ENCODE measurements at places on chromosomes 5 and 9.

GRCh38 chr9:110520120-110520701 lies 59.3 kb downstream of the SVEP1 start:
- no peak for DNase-seq

DNA sequence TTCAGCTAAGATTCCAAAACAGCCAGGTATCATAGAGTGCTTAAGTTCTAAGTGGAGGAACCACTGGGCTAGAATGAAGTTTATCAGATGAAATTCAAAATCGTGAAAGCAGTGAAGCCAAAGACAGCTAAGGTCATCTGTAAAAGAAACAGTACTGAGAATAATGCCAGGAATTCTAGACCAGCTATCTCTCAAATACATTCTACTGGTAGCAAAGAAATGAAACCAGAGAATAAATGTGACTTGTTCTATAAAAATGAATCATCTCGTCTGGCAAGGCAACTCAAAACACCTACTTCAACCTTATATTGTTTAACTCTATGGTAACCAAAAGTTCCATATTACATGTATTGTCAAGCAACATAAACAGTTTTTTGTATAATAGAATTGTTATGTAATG lies 51.3 kb upstream of the RGMB start:
- no peak for DNase-seq

DNA sequence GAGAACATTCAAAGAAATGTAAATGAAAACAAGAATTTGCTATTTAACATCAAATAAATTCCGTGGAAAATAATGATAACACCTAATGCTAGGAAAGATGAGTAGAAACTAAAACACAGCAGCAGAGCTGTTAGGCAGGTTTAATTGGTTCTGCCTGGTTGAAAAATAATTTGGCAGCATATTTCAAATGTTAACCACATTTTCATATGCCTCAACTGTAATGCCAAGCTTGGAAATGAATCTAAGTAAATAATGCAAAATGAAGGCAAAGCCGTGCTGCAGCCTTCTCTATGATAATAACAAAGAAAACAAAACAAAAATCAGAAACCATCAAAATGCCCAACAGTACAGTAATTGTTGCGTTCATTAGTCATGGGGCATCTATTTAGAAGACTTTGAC lies 79.9 kb upstream of the MSX2 start:
- no peak for DNase-seq

DNA sequence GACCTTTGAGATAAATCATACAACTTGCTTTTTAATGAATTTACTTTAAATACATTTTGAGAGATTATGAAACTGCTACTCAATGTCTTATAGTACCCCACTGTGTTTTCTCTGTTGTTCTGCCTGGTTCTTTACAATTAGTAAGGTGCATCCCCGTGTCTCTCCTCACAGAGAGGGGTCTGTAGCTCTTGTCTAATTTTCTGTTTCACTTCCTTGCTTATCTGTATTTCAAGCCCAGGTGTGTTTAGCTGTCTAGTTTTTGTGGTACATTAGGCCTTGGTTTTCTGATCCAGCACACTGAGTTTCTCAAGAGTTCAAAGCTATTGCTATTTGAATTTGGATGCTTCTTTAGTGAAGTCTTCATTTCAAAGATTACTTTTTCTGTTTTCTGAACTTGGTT lies 105.1 kb downstream of the MAST4 start:
- DNase-seq, result no peak

DNA sequence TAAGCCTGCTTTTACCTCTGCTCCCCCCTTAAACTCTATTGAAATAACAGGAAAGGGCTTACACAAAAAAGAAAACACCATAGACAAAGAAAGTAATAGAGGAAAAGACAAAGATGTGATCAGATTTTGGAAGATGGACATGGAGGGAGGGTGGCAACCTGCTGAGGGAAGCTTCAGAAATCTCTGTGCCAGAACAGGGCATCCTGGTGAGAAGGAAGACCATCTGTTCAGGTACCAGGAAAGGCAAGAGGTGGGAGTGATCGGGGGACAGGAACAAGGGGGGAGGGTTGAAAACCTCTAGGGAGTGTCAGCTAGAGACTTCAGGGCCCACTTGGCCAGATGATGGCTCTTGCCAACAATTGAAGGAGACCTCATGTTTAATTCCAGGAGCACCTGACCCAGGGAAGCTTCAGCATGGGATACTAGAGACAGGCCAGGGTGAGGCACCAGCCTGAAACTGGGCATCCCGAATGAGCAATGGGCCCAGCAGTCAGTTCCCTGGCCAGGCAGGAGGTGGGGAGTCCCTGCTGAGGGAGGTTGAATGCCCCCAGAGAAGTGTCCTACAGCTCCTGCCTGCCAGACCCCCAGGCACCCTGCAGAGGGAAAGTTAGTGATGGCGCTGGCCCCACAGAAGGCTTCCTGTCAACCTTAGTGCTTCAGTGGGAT lies 8.2 kb downstream of the SQSTM1 start:
- DNase-seq, result no peak

DNA sequence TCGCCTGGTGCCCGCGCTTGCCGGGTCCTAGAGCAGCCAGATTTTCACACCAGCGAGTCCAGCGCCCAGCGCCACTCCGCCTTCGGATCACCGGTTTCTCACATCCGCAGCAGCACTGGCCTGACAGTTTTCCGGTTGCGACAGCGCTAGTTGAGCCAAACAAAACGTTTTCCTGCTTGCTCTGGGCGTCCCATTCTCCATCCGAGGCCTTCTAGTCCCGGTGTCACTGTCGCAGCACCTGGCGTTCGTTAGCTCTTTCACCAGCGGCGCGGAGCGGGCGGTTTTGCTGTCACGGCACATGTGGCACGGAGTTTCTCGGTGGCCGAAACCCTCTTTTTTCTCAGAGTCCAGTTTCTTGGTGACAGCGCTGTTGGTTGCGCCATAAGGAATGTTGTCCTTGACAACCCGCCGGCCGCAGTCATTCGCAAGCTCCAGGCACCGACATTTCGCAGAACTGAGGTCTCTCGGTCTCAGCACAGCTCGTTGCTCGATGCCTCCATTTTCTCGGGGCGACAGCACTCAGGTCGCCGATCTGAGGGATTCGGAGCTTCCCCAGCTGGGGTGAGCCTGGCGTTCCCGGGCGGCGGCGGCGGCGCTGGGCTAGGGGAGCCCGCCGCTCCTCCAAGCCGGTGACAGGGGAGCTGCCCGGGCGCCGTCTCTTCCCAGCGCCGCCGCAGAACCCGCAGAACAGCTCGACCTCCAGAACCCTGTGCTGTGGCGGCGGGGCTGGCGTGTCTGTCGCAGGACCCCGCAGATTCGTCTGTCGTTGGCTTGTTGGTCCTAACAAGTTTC lies 47.8 kb downstream of the ANXA2R start:
- DNase-seq, result no peak

GRCh38 chr9:113511047-113511521 lies 47.6 kb downstream of the RGS3 start:
- no peak for DNase-seq

GRCh38 chr9:15156241-15156640 lies 150.8 kb downstream of the TTC39B start:
- no peak for DNase-seq

DNA sequence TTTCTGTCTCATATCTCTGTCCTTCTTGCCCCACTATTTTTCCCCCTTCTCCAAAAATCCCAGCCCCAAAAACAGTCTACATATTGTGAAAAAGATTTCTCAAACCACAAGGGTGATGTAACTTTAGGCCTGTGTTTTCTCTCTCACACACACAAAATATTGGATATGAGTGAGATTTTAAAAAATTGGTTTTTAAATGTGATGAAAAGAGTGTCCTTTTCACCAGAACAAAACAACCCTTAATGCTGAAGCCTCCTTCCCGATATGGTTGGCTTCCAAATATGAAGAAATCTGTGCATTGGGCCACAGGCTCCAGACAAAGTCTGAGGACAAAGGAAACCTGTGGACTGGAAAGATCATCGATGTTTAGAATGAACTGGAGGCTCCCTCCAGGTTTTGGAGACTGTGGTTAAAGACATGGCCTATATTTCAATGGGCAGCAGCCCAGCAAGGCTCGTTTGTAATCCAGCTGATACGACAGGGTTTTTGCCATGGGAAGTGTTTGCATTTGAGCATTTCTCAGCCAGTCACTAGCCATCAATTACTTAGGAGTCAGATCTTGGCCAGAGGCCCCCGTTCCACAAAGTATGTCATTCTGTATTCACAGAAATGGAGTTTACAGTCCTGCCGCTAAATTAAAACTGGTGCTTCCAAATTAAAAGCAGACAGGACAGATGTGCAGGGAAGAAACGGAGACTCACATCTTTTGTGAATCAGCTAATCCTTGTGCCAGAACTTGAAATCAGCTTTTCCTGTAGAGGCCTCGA lies 546.3 kb downstream of the EBF1 start:
- DNase-seq, result no peak

- DNase-seq, result no peak
Observed at GRCh38 chr9:21428235-21428634, 12.0 kb upstream of the IFNA1 start.

DNA sequence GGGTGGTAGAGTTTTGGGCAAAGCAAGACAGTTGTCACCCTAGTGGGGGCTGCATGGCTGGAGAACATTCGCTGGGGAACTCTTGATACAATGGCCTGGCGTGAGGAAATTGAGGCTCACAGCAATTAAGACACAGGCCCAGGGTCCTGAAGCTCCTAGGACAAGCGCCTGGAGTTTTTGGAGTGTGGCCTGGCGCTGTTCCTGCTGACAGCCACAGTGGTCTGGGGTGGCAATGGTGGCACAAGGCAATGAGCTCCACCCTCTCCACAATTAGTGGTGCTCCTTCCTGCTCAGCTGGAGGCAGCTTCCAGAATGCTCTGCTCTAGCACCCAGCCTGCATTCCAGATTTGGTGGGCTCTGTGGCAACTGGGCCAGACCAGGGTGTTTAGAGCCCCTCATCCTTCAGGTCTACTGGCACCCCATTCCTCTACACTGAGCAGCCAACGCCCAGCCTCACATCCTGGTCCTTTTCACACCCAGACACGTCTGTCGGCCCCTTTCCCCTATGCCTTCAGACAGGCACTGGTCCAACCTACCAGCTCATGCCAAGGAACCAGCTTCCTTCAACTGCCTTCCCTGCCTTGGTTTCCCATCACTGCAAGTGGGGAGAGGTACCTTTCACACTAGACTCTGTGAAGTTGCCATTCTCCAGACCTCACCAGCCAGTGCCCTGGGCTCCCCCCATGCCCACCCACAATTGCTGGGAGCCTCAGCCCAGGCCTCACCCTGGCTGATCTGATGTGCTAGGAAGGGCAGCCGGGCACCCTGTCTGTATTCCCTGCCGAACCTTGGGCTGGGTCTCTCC lies 138.1 kb upstream of the COL5A1 start:
- no peak for DNase-seq

GRCh38 chr9:113888336-113888735 lies 12.2 kb downstream of the ZNF618 start:
- no peak for DNase-seq

GRCh38 chr5:82174128-82174918 lies 103.8 kb downstream of the RPS23 start:
- DNase-seq, result no peak

DNA sequence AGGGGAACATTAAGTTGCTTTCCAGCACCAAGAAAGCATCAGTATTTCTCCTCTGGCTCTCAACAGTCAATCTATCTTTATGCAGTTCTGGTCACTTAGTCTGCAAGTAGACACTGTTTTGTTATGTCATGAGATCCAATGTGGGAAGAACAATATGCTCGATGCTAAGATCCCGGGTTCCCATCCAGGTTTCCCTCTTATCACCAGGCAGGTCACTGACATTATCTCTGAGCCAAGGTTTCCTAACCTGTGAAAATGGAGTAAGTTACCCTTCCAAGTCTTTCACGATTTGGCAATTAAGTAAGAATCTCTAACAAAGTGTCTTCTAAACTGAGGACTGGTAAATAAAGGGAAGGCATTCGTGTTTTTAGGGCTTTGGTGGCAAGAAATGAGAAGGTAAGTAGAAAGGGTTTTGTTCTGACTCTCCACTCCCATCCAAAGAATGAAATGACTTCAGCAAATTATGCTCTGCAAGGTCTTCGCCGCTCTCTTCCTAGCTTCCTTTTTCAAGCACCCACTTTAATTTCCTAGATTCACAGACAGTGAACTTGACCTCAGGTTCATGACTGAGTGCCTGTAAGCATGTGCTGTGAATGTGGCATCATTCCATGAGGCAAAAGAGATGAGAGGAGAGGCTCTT lies 86.4 kb downstream of the DCP2 start:
- DNase-seq, result no peak

- no peak for DNase-seq
Observed at GRCh38 chr9:91837981-91838731, 111.9 kb downstream of the ROR2 start.

DNA sequence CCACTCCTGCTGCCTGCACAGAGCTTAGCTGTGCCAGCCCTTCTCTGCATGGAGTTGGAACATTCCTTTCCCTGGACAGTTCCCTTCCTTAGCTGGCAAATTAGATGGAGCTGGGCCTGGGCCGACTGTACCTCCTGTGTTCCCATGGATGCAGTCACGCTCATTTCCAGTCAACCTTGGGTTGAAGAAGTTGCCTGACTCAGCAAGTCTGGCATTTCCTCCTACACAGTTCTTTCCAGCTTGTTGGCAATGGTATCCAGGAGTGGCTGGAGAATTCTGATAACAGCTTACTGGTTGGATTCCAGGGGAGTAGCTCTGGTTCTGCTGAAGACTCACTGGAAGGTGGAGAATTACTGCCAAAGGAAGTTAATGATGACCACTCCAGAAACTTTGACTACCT lies 9.2 kb upstream of the TAF1L start:
- no peak for DNase-seq

GRCh38 chr9:112125951-112126388 lies 49.1 kb downstream of the SUSD1 start:
- no peak for DNase-seq

DNA sequence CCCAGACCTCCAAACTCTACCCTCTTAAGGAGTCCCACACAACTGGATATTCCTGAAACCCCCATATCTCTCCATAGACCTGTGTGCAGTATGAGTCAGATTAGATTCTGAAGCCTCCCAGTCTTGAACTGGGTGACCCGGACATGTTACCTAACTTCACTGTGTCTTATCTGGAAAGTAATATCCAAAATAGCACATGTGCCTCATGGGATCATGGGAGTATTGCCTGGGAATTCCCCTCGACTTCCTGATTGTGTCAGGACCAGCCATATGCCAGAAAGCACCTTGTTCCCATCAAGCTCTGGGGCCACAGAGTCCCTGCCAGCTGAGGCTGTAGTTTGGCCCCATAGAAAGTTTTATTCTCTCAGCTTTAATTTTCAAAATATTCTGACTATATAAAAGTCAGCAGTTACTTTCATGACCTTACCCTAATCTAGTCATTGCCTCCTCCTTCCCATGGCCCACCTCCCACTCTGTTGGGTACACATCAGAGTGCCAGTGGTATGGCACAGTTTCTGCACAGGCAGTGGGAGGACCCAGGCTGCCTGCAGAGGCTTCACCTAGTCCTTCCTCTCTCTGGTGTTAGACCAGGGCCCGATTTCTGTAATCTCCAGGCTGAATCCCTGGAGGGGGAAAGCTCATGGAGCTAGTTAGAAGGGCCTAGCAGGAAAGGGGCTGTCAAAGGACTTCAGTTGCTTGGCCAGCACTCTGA lies 19.5 kb upstream of the B4GALT1 start:
- no peak for DNase-seq

DNA sequence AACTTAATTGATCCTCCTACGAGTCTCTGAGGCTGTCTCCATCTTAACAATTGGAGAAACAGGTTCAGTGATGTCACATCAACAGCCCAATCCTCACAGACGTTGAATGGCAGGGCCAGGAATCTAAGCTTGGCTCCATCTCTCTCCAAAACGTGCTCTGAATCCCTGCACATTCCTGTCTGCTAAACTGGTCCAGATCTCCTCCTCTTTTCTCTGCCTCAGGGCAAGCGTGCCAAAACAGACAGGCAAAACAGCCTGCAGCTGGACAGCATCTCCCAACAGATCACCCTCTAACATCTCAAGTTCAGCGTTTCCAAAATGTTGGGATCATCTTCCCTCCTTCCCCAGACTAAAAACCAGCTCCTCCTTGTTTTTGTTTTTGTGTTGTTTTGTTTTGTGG lies 6.6 kb downstream of the FBP1 start:
- DNase-seq, result no peak

All from NCI-H187 treated with DMSO at 0.1 percent for 48 hours (cell line).